ENCODE measurements at places on chromosomes 7 and 10.

DNA sequence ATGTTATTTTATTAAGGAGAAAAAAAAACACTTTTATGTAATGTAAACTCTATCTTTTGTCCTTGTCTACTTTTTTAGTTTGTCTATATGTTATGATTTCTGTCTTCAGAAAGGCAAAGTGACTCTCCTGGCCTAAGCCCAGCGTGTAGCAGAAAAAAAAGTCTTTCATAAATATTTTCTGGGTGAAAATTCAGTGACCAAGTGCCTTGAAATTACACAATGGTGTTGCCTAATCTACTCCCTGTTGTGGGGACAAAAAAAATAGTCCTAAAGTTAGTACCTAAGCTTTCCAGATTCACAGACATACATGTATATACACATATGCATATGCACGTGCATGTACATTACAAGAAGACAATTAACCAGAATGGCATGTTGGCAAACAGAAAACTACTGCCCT, 1257.8 kb upstream of the SORCS1 start:
- no peak for DNase-seq

GRCh38 chr7:23246555-23246954, at the start of gene GPNMB:
TSS of gene GPNMB (plus strand) at chr7:23246775. CDS start at chr7:23246858, 83 bp downstream.
- DNase-seq: no peak

DNA sequence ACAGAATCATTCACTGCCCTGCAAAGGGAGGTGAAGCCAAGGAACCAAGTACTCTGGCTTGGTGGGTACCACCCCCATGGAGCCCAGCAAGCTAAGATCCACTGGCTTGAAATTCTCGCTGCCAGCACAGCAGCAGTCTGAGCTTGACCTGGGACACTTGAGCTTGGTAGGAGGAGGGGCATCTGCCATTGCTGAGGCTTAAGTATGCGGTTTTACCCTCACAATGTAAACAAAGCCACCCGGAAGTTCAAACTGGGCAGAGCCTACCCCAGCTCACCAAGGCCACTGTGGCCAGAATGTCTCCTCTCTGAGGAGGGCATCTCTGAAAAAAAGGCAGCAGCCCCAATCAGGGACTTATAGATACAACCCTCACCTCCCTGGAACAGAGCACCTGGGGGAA, 1050.0 kb upstream of the GHITM start:
- no peak for DNase-seq

DNA sequence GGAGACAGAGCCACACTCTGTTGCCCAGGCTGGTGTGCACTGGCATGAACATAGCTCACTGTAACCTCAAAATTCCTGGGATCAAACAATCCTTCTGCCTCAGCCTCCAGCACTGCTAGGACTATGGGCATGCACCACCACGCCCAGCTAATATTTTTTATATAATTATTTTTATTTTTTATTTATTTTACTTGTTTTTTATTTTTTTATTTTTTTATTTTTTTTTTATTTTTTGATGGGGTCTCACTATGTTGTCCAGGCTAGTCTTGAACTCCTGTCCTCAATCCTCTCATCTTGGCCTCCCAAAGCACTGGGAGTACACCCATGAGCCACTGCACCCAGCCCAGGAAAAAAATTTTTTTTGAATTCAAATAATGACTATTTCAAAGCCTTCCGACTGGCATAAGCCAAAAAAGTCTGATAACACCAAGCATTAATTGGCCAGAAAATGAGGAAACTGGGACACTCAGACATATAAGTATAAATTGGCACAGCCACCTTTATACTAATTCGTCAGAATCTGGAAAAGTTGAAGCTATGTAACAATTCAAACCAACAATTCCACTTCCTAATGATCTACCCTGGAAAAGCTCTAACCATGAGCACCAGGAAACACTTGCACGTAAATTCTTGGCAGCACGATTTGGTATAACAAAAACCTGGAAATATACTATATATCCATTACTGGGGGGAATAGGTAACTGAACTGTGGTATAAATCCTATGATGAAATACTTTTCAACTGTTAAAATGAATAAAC, 6.3 kb downstream of the ZC3HAV1 start:
- no peak for DNase-seq

GRCh38 chr10:77581738-77582137, 55.9 kb downstream of the KCNMA1 start:
- no peak for DNase-seq

DNA sequence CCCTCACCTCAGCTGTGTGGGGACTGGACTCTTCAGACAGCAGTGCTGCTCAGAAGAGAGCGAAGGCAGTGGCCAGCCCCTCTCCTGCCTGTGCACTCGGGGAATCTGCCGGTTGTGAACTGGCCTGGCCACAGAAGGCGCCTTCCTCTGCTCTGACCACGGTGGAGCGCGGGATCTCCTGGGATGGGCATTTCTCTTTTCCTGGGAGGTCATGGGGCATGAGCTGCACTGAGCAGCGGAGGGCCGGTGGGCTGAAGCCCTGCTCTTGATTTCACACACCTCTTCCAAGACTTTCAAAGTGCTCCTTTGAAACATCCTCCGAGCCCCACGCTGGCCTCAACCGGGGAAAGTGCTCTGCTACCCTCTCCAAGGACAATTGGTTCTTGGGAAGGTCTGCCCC, 125.6 kb upstream of the FAM20C start:
- no peak for DNase-seq

- no peak for DNase-seq
Measured at GRCh38 chr10:71316786-71317160, 2.3 kb upstream of the SLC29A3 start.

DNA sequence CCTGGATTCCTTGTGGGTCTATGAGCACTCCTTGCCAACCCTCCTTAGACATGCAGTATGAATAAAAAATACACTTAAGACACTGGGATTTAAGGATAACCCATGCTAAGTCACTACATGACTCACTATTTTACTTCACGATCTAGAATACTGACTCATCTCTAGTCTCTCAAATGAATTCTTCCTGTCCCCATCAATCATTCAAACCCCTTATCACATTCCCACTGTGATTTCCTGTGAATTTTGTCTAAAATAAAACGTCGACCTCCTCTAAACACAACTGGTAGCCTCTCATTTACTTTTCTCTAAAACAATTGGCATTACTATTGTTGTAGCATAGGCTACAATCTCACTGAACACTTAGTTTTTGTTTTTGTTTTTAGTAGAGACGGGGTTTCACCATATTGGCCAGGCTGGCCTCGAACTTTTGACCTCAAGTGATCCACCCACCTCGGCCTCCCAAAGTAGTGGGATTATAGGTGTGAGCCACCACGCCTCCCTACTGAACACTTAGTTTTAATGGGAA, 3.9 kb upstream of the IQUB start:
- no peak for DNase-seq

- no peak for DNase-seq
Measured at GRCh38 chr10:88041243-88042159, 178.1 kb downstream of the PTEN start.

All from stimulated activated naive CD4-positive, alpha-beta T cell treated with Interleukin-2 at 50 U/mL for 16 hours (primary cell).